ENCODE measurements at places on chromosomes 5 and 9. TPM values are rescaled to one million over a fixed set of nuclear protein-coding genes. Genes with fewer than 3 reads are reported as not detected.

DNA sequence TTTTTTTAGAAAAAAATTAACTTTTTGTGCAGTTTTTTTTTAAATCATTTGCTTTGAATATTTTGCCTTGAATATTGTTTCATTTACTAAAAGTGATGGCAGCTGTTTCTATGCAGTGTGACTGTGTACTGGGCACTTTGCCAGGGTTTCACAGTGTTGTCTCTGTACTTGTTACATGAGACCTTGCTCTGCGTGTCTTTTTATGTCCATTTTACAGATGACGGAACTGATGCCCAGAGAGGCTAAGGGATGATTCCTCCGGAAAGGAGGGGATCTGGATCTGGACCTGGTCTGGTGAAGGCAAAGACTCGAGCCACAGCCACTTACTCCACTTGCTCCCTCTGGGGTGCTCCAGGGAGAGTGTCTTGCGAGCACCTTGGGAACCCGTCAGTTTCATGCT lies 124.8 kb upstream of the PTCH1 start:
- DNase-seq = peak; percentile 24

- DNase-seq = no peak
Observed at GRCh38 chr5:39566891-39567290, 142.1 kb upstream of the DAB2 start.

Gene TRIM36
- total RNA-seq = 16.9 TPM

Gene SIGMAR1
- 103 TPM for total RNA-seq

Gene THBS4
- 1.4 TPM for total RNA-seq

Gene ARL14EPL
- total RNA-seq = 0.47 TPM

DNA sequence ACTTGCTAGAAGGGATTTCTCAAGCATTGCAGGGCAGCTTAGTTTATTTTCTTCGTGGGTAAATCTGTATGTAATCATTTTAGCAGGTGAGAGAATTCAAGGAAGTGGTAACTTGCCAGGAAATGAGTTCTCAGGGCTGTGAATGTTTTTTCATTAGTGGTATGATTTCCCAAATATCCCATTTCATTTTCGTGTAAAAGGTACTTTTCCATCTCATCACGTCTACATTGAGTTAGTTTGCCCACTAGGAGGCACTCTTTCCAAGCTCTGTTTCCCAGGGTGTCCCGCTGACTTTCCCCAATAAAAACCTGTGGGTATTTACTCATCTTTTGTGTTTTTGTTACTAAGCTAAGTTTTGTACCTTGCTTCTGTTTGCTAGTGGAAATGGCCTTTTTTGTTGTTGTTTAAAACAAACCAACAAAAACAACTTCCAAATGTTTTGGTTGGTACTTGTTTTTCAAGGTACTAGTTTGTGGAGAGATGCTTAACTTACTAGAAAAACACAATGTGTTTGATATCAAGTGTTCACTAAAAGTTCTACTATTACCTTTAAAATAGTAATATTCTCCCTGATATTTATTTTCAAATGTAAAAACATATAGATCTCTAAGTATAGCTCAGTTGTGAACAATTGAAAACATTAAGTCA lies 373.6 kb downstream of the ADGRV1 start:
- peak; percentile 76 for DNase-seq

Data from myocyte (in vitro differentiated cells).